ENCODE measurements at places on chromosomes 2 and 18.

DNA sequence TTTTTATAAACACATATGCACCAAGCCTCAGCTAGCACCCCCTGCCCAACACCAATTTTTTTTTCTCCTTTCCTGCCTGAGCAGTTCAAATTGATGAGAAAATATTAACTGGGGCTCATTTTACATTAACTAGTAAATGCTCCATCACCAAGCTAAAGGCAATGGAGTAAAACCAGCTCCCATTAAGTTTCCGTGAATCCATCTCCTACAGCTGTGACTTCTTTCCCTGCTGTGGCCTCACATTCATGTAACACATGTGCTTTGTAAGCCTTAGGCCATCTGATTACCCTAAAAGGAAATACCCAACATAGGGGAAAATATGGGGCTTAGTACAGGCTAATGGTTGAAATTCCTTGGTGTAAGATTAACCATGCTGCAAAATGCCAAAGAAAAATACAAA is 60.8 kb downstream of the DNER start:
- no peak for DNase-seq

GRCh38 chr18:27363872-27364271 is 178.8 kb upstream of the CHST9 start:
- DNase-seq: no peak

DNA sequence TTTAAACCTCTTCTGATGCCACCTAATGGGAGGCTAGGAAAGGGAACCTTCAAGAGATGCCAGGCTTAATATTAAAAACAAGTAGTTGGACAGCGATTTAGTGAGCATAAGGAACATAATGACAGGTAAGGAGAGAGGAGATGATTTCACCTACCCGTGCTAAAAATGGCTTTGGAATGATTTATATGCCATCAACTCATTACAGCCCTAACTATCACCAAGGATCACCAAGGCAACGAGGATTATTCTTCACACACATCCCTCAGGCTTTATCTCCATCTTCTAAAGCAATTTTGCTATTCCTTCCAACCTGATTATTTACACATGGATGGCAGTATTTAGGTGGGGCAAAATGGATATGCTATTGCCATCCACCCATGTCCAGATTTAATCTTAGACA is 237.8 kb downstream of the DCC start:
- no peak for DNase-seq

DNA sequence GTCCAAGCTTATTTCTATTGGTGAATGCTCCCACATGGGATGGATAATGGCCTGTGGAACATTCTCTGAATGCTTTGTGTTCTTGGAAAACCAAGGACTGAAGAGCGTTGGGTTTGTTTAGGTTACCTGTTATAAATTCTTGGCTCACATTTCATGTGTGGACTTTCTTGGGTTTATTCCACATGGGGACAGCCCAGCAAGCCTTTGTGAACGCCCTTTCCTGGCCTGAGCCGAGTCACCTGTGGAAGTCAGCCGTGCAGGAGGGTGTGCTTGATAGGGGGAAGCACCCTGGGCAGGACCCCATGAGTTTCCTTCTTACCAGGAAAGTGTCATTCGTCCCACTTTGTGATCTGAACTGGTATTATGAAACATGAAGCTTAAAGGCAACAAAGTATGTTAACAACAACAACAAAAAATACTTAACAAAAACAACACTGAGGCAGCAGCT is 4.1 kb downstream of the RAB31 start:
- DNase-seq: no peak

GRCh38 chr2:182763311-182763912 is 47.4 kb downstream of the DNAJC10 start:
- DNase-seq: no peak

GRCh38 chr18:1392046-1392445 is 487.4 kb downstream of the ADCYAP1 start:
- no peak for DNase-seq

All from activated CD8-positive, alpha-beta memory T cell treated with anti-CD3 and anti-CD28 coated beads, Interleukin-2, amount 10 ng/mL, durations not matched to agents 7 days and 5 days (primary cell).